Activated naive CD4-positive, alpha-beta T cell treated with anti-CD3 and anti-CD28 coated beads, Interleukin-2, amount 10 ng/mL, durations not matched to agents 5 hours and 36 hours (primary cell): ENCODE measurements at places on chromosomes 6 and 20. TPM values are rescaled to one million over a fixed set of nuclear protein-coding genes. Genes with fewer than 3 reads are reported as not detected.

RBM12 gene
- total RNA-seq, result 113 TPM

CLIC1 gene
- 538 TPM for total RNA-seq

PAX1 gene
- not detected for total RNA-seq

CLPSL1 gene
- total RNA-seq, result not detected

DPPA5 gene
- total RNA-seq, result not detected

YIPF3 gene
- total RNA-seq, result 63.2 TPM
